Cortex of kidney (tissue), 1 donor: ENCODE measurements at places on chromosomes 3 and 15.

GRCh38 chr3:182717216-182717615 lies 76.1 kb upstream of the ATP11B start:
- no peak for DNase-seq

DNA sequence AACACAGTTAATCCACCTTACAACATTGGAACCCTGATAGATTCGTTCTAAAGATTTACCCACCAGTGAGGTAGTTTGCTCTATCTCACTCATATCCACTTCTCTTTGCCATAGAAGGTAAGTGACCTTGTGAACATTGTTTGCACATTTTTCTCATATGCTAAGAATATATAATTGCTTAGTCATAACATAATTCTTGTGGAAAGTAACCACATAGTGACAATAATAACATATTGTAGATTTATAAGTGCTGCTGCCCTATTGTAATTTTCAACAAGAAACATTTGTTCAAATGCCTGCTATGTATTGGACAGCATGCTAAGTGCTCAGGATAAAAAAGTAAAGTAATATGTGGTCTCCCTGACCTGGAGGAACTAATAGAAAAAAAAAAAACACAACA lies 554.2 kb upstream of the KCNMB2 start:
- no peak for DNase-seq

GRCh38 chr3:72346526-72346926 lies 501.7 kb downstream of the SHQ1 start:
- no peak for DNase-seq

GRCh38 chr3:13189639-13190377 lies 116.6 kb upstream of the IQSEC1 start:
- no peak for DNase-seq

GRCh38 chr15:65329288-65329983 lies 25.0 kb downstream of the RNU5B-1 start:
- no peak for DNase-seq

DNA sequence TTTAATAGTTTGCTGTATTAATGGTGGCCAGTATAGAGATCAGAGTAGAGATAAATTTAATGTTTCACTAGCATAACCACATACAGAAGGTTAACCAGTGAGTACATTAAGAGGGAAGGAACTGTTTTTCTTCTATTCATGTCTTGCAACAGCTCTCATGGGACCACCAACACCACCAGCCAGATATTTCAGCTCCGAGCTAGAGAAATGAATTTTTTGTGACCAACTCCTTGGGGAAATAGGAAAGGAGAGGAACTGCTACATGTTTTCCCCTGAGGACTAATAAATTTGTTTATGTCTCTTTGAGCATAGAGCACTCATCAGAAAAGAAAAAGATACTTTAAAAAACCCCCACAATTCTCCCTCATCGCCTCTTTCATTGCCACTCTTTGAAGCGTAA lies 247.5 kb downstream of the MBNL1 start:
- no peak for DNase-seq

DNA sequence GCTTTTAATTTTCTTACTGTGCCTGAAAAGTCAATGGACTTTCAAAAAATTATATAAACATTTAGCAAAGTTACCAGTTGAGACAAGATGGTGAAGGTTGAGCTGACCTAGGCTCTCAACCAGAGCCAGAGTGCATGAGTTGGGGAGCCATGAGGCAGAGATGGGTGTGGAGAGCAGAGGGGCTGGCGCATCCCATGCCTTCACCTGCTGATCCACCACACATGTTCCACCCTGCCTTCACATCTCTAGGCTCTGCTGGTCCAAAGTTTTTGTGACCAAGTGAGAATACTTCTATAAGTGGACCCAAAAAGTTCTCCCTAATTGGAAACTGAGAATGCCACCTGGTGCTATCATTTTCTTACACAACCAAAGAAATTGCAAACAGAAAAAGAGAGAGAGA lies 47.3 kb downstream of the CCR3 start:
- DNase-seq: no peak

DNA sequence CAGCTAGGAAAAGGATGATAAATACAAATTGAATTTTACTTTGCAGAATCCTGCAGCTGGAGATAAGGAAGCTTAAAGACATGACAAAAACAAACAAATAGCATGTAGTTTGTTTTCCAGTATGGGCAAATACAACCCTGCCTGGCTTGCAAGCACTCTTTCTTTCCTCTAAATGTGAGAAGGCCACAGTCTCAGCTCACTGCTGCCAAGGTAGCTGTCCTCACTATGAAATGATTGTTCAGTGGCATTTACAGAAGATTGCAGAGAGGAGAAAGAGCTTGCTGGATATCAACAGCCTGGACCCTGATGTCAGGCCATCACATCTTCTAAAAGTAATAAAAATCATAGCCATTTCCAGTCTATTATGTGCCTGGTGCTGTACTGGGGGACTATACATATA lies 262.0 kb downstream of the CLSTN2 start:
- DNase-seq: no peak

DNA sequence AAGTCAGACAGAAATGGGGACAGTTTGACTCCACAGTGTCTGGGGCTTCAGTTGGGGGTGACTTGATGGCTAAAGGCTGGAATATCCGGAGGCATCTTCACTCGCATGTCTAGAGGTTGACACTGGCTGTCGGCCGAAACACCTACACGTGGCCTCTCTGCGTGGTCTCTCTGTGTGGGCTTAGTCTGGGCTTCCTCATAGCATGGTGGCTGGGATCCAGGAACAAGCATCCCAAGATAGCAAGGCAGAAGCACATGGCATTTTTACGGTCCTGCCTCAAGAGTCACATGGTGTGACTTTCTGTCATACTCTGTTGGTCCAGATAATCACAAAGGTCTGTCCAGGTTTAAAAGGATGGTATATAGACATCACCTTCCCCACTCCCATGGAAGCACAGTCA lies 34.5 kb downstream of the MAGI1 start:
- DNase-seq: no peak

- no peak for DNase-seq
These were observed 62.1 kb upstream of the NR2C2 start for GRCh38 chr3:14885307-14885706.

DNA sequence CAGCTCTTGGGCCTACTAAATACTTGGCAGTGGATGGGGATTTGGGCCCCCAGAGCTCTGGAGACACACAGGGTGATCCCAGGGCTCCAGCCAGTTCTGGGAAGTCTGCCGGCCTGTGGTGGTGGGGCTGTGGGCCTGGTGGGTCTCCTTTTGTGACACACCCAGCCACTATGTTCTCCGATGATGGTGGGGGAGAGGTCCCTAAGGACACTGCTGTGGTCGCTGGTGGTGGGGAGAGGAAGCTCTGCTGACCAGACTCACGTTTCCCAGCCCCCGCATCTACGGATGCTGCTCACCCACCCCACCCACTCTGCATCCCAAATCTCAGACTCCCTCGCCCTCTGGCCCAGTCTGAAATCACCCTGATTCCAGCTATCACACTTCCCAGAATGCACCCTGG lies 396 bp downstream of the PLA2G4D start:
- DNase-seq: no peak

DNA sequence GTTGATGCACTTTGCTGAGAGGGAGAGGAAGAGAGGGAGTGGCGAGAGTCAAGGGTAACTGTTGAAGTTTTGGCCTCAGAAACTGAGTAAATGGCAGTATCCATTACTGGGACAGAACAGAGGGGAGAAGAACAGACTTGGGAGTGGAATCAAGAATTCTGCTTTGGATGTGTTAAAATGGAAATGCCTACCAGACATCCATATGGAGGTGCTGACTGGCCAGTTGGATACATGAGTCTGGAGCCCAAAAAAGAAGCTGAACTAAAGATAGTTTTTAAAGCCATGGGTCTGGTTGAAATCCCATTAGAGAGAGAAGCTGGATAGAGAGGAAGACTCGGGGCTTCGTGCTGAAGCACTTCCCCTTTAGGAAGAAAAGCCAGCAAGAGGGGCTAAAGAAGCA lies 35.9 kb upstream of the NSMCE3 start:
- DNase-seq: no peak

DNA sequence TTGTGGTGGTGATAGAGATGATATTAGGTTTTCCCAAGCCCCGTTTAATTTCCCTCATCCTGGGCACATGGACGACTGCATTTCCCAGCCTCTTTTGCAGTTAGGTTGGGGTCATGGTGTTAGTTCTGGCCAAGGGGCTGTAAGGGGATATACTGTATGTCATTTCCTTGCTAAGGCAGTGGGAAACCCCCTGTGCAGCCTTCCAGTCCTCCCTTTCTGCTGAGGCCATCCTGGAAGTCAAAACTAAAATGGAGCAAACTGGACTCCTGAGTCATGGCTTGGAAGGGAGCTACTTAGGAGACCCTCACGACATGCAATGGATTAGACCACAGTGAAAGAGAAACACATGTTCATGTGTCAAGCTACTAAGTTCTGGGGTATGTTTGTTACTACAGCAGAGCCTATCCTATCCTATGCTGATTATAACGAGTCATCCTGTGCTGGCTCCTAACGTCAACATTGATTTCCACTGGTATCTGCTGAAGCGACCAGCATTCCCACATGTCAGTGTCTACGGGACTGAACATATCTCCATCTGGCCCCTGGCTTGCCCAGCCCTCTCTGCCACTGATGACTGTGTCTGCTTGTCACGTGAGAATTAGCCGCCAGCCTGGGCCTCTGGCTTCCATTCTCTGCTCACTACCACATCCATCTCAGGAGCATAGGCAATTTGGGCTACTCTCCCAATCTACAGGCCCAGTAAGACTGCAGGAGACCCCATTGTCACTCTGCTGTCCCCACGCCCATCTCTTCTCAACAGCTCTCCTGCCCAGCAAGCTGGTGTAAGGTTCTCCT lies 85.6 kb upstream of the MEF2A start:
- no peak for DNase-seq

- no peak for DNase-seq
These were observed 242.3 kb downstream of the TLE3 start for GRCh38 chr15:69855258-69856000.

DNA sequence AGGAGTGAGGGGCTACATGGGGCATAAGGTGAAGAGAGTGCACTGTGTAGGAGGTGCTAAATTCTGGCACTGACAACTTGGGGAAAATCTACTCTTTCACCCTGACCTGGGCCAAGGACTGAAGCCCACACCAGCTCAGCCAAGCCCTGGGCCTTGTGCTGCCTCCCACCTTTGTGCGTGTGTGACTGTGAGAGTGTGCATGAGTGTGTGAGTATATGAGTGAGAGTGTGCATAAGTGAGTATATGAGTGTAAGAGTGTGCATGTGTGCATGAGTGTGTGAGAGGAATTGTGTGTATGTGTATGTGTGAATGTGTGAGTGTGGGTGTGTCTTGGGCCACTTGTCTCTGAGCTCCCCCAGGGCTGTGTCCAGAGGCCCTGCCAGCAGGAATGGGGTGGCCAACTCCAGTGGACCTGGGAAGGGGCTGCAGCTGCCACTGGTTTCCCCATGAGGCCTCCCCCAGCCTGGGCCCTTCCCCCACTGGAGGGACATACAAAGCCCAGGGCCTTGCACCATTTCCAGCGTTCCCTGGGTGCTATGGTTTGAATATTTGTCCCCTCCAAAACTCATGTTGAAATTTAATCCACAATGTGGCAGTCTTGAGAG lies 15.2 kb downstream of the C3orf22 start:
- no peak for DNase-seq

DNA sequence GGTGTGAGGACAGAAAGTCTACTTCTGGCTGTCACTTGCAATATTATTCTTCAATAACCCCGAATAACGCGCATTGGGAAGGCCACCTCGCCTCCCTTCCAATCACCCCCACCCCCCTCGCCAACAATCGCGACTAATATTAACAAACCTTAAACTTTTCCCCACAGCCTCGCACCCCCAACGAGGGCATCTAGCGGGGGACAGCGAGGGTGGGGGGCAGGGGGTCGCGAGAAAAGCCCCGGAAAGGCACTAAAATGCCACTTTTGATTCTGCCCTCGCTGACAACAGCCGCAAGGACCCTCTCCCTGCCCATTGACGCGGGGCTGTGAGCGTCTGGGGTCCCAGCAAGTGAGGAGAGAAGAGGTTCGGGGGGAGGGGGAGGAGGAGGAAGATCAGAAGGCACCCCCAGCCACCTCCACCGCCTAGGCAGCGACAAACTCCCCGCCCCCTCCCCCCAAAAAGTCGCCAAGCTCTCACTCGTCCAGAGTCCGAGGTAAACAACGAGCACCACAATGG lies 868 bp downstream of the SATB1 start:
- DNase-seq: no peak

GRCh38 chr3:196694941-196695848 lies 16.9 kb downstream of the CEP19 start:
- no peak for DNase-seq

DNA sequence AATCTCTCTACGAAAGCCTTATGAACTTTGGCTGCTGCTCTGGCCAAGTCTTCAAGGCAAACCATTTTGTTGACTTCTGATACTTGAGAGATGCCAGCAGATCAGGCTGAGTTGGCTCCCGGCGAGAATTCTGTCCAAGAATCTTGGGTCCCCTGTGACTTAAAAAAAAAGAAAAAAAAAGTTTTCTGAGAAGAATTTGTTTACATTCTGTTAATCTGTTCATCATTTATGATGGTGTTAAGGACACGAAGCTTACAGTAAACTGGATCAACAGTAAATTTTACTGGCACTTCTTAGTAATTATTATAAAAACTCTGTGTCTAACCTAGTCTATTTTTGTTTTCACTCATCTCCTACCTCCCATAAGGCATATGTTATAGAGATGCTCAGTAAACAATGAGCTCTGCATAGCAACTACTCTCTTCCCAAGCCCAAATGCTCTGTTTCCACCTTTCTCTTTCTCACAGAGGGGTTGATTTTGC lies 320.9 kb upstream of the RASGRP1 start:
- DNase-seq: no peak

- DNase-seq: no peak
These were observed 10.4 kb downstream of the PEAK1 start for GRCh38 chr15:77409259-77410156.

GRCh38 chr15:52445954-52446353 lies 82.7 kb downstream of the MYO5A start:
- no peak for DNase-seq

DNA sequence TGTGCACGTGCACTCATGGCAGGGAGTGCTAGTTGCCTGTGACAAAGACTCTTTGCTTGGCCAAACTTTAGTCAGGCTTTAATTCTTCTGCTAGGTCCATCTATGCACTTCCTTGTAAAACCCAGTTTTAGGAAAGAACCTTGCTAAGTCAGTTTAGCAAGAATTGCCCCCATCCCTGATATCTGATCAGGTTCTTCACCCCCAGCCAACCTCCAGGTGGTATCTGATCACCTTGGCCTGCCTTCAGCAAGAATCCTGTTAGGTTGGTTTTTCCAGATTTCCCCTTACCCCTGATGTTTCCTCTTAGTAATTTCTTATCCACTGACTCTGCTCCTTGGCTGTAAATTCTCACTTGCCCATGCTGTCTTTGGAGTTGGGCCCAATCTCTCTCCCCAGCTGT lies 8.4 kb downstream of the HSPBAP1 start:
- no peak for DNase-seq

DNA sequence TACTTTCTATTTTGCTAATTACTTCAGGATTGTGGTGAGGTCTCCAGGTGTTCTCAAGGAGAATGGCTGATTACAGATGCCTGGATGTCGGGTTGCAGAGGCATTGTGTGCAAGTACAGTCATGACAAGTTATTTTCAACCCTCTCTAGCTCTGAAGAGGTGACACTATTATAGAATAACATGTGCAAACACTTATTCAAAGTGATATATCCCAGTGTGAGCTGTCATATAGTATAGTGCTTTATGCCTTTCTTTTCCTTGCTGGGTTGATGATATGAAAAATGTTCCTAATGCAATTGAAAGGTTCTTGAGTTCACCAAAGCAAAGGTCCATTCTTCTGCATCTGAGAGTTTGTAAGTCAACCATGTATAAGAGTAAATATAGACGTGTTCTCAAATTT lies 167.2 kb downstream of the SPATA16 start:
- DNase-seq: no peak
